Cardiac septum (tissue), 1 donor: ENCODE measurements at places on chromosomes 1 and 21. TPM values are rescaled to one million over a fixed set of nuclear protein-coding genes. Genes with fewer than 3 reads are reported as not detected.

DNA sequence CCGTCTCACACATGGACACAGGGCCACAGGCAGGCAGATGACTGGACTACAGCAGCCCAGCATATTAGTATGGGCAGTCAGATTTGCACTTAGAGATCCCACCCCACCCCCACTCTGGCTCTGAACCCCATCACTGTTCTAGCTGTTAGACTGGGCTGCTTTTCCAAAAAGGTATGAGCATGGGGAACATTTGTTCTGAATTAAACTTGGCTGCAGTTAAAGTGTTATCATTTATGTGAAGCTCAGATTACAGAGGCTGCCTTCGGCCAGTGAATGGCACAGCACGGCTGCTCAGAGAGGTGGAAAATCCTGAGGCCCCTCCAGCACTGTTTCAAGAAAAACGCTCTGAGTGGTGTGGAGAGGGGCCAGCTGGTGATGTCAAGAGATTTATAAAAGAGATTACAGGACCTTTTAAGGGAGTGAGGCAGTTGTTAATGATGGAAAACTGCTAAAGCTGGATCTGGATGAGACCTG lies 6.9 kb upstream of the NOS1AP start:
- no peak for DNase-seq

The CEP104 gene
- total RNA-seq: 32.0 TPM

GRCh38 chr1:101453844-101454243 lies 217.0 kb downstream of the S1PR1 start:
- DNase-seq: no peak

GRCh38 chr1:178966312-178966711 lies 59.4 kb upstream of the FAM20B start:
- no peak for DNase-seq

DNA sequence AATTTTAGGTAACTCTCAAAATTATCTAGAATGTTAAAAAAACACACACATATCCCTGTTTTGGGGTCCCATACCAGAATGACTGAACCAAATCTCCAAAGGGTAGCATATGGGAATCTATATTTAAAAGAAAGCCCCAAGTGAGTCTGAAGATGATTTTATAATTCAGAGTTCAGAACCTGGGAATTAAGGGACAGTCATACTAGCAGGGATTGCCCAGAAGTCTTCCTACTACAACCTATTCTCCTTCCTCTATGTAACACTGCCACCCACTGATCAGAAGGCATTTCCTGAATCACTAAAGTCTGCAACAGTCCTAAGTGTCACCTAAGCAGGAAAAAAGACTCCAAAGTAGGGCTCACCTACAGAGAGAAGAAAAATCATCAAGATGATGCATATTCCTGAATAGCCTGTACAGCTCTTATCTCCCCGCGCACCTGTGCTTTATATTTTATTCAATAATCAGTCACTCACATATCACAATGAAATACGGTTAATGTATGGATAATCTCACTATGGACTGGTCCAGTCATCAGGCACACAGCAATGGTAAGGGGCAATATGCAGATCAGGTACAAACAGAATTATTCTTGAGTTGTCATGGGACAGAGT lies 4.9 kb downstream of the RGS1 start:
- no peak for DNase-seq

The GOLT1A gene
- total RNA-seq: not detected

GRCh38 chr1:86848654-86849053 lies 65.3 kb downstream of the SELENOF start:
- no peak for DNase-seq

The VAV3 gene
- 1.9 TPM for total RNA-seq

GRCh38 chr1:159991513-159991912 lies 37.5 kb upstream of the SLAMF9 start:
- no peak for DNase-seq

- DNase-seq: no peak
Observed at GRCh38 chr21:42780617-42781016, 98.7 kb downstream of the WDR4 start.
